NCI-H226 (cell line): ENCODE measurements at places on chromosomes 11 and 22.

- DNase-seq = no peak
Measured at GRCh38 chr11:117789241-117789640, 7.8 kb downstream of the DSCAML1 start.

DNA sequence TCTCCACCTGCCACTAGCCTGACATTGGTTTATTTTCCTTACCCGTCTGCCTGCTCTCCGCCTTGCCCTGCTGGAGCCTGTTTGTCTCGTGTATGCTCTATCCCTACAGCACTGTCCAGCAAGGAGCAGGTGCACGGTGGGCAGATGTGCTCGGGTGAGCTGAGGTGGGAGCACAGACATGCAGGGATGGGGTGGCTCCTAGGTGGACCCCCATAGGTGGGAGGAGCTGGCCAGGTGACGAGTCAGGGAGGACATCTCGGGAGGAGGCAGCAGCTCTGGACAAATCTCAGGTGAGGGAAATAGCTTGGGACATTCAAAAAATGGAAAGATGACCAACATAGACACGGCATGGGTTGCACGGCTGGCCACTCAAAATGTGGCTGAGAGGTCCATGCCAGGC is 89.2 kb upstream of the SHANK2 start:
- no peak for DNase-seq

- no peak for DNase-seq
Measured at GRCh38 chr22:35978889-35979288, 49.7 kb downstream of the RBFOX2 start.

- no peak for DNase-seq
Measured at GRCh38 chr22:33798401-33798800, 121.9 kb downstream of the LARGE1 start.

DNA sequence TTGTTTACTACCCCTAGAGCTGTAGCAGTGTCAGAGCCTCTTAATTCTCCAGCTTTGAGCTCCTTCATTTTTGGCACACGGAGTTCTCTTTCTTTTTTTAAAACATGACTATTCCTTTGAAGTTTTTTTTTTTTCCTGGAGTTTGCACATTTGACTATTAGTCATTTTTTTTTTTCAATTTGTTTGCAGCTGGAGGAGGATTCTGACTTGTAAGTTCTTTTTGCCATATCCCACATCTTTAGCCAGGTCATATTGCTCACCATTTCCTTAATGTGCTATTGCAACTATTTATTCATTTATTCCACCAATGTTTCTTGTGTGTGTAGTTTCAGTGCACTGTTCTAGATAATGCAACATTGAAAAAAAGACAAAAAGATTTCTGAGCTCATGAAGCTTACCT is 166.3 kb upstream of the ARHGAP20 start:
- DNase-seq = peak; percentile 7

GRCh38 chr11:77172666-77172982 is 44.6 kb downstream of the MYO7A start:
- DNase-seq = no peak

DNA sequence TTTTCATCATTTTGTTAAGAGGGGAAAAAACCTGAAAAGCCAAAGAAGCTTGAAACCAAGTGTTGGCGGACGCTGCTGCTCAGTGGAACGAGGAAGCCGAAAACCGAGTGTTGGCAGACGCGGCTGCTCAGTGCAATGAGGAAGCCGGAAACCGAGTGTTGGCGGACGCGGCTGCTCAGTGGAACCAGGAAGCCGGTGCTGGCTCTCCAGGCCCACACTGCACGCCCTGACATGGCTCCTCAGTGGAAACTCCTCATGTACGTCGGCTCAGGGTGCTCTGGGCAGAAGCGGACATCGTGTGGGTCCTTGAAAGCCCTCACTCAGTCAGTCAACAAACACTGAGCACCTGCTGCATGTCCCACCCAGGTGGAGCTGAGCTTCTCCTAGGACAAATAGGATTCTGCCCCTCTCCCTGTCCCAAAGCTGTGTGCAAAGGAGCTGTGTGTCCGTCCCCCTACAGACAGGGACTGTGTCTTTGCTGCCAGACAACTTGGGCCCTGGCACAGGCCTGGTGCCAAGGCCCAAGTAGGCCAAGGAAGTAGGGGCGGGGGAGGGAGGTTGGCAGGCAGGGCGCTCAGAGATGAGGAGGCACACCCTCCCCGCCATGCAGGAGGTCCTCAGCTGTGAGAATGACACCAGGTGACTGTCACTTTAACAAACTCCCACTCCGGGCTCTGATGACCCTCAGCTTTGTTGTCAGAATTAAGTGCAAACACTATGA is 37.3 kb downstream of the PHF21B start:
- DNase-seq = no peak

DNA sequence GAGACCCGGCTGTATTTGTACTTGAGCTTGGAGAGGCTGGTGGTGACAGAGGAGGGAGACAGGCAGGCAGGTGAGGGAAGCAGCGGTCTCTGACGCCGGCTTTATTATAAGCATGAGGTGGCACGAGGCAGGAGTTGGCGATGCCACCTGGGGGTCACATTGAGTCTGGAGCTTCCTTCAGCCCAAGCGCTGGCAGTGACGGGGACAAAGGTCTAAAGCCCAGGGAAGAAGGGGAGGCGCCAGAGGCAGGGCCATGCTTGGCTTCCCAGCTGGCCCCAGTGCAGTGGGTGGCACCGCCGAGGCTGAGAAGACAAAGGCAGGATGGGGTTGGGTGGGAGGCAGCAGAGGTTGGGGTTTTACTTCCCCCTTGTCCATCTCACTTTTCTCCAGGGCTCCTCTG is 4.5 kb downstream of the FXYD2 start:
- no peak for DNase-seq

DNA sequence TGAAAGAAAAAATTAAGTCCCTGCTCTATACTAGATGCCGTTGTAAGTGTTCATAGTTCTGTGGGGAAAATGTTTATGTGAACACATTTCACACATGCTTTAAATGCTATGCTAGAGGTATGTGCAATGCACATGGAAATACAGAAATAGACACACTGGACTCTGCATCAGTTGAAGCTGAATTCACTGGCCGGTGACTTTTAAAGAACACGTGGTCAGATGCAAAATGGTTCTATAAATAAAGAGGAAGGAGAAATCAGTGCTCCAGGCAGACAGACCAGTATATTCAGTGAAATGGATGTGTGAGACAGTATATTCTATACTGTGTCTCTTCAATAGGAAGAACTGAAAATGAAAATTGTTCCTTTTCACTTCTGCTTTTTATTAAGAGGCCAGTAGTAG is 29.9 kb downstream of the TRPC6 start:
- DNase-seq = no peak

GRCh38 chr11:2990617-2991451 is 1.3 kb downstream of the NAP1L4 start:
- DNase-seq = no peak

DNA sequence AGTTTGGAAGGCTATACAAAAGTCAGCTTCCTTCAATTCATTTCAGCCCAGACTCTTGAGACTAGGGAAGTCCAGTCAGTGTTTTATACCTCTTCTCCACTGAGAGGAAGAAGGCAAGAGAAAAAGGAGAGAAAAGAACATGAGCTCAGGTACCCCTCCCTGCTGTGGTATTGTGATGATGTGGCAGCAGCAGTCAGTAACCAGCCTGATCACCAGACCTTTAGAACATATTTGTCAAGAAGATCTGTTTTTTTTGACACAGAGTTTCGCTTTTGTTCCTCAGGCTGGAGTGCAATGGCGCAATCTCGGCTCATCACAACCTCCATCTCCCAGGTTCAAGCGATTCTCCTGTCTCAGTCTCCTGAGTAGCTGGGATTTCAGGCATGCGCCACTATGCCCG is 21.2 kb upstream of the RPS13 start:
- DNase-seq = no peak

DNA sequence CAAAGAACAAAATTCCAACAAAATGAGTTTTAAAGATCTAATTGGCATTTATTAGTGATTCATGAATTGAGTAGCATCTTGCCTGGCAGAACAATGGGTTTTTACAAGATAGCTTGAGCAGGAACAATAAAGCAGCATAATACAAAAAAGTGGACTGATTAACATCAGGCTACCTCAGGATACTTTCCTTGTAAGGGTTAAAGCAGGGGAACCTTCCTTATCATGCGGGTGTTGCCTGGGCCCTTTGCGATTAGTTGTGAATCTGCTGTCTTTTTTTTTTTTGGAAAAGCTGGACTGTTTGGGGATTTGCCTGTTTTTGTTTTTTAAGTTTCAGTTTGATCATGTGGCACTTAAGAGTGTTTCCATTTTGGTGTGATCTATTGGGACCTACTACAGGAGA is 37.5 kb downstream of the EXPH5 start:
- DNase-seq = no peak

- peak; percentile 61 for DNase-seq
Measured at GRCh38 chr11:28529540-28530410, 421.6 kb downstream of the METTL15 start.
